ENCODE measurements at places on chromosomes 12 and 14.

DNA sequence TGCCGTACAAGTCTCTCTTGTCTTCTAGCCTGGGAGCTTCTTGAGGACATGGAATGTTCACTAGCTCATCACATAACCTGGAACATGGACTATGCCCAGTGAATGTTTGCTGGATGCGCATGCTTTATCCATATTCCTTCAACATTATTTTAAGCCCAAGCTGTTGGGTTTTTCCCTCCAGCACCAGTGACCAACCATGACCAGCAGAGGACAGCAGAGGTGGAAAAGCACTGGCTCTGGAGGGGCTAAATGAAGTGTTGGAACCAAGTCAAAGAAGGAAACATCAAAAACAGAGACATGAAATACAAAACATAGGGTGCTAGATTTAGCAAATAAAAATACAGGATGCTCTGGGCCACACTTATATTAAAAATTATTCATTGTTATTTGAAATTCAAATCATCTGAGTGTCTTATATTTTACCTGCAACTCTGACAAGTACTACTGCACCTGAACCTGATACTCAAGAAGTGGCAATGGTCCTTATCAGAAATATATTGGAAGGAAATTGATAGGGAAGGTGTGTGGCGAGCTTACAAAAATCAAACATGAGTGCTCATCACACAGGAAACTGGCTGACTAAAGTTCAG is 23.1 kb upstream of the HELB start:
- no peak for DNase-seq

DNA sequence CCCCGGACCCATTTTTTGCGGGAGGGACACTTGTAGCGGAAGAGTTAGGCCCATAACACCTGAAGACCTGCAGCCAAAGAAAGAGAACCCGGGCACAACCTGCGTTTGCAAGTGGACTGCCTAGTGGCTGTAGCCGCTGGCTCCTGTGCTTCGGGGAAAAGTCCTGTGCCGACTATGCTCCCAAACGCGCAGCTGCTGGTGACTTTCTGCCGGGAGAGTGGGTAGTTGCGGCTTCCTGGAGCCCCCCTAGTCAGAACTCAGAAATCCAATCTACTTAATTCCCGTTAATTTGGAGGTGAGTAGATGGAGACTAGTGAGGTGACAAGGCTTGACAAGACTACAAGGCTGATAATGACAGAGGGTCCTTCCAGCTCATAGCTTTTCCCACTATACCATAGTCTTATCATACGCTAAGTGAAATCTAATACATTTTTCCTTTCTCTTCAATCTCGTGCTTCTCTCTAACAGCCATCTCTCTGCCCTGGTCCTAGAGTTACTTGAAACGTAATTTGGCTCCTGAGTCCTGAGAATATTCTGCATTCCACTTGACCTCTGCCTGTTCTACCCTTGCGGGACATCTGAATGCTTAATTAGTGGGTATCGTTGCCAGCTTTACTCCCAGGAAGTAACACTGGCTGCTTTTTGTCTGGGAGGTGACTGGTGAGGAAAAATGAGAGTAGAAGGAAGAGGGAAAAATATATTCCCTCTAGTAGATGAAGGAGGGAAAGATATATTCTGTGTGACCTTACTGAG is 556 bp downstream of the MTHFD1 start:
- peak; percentile 71 for DNase-seq

- DNase-seq, result no peak
These were observed 185.8 kb downstream of the SLC15A4 start for GRCh38 chr12:128637642-128638606.

DNA sequence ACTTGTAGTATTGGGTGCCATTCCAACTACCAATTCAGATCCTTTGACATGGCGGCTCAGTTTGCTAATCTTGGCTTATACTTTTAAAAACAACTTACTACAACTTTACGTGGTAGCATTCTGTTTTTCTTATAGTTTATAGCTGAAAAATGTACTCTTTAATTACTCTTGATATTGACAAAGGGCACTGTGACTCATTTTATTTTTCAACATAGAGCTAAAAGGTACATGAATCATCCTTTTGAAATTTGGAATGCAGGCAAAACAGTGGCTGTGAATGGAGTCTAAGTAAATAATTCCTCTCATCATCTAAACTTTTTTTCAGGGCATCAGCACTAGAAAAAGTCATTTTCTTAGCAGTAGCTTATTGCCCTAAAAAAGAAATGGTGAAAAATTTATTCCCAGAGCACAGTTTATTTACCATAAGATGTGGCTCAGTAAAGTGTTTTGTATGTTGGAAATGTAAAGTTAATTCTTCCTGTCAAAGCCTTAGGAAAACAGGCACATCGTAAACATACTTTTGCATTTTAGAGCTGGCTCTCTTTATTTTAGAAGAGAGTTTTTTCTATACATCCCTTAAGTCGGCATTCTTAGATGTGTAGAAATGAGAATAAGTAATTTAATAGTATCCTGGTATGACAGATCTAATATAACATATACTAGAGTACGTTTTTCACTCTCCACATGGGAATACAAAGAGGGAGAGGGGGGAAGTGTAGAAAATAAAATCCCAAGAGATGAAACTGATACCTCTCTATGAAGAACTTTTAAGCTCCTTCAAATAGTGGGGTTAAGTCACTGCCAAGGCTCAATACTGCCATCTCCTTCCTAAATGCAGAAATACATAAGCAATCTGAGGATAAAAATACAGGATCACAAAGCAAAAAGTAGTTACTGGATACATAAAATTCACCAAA is 55.2 kb downstream of the SLC25A21 start:
- no peak for DNase-seq

- DNase-seq, result no peak
These were observed 247.9 kb upstream of the RGS6 start for GRCh38 chr14:71684323-71684722.

- DNase-seq, result no peak
These were observed 128.1 kb downstream of the ASCL1 start for GRCh38 chr12:103085541-103085940.

GRCh38 chr12:97168804-97169203 is 261.7 kb downstream of the NEDD1 start:
- no peak for DNase-seq

DNA sequence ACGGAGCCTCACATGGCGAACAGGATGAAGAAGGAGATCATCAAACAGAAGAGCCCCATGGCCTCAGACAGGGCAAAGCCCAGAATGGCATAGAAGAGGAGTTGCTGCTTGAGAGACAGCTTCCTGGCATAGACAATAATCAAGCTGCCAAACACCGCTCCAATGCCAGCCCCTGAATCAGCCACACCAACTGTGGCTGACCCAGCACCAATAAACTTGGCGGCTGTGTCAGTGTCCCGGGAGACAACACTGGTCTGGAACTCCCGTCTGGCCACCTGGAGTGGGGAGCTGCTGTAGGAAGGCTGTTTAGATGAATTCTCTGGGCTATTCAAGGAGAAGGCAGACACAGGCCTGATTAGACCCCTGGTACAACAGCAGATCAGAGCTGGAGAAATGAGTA is 100.1 kb downstream of the HEATR5A start:
- no peak for DNase-seq
